ENCODE measurements at places on chromosomes 2 and 18.

DNA sequence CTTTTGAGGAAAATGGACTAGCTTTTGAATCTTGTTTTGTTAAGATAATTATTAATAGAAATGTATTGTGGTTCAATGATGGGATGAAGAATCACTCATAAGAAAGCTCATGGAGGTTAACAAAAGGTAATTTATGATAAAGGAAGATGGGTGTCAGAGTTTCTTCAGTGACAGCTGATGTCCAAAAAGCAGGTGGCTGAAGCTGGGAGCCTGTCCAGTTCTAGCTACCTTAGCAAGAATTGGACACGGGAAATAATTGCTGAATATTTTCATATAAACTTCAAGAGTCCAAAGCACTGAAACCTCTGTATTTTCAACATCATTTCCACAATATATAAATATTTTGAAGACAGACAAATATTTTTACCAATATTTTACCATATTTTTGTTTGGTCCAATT lies 1505.8 kb upstream of the SLC39A10 start:
- no peak for DNase-seq

DNA sequence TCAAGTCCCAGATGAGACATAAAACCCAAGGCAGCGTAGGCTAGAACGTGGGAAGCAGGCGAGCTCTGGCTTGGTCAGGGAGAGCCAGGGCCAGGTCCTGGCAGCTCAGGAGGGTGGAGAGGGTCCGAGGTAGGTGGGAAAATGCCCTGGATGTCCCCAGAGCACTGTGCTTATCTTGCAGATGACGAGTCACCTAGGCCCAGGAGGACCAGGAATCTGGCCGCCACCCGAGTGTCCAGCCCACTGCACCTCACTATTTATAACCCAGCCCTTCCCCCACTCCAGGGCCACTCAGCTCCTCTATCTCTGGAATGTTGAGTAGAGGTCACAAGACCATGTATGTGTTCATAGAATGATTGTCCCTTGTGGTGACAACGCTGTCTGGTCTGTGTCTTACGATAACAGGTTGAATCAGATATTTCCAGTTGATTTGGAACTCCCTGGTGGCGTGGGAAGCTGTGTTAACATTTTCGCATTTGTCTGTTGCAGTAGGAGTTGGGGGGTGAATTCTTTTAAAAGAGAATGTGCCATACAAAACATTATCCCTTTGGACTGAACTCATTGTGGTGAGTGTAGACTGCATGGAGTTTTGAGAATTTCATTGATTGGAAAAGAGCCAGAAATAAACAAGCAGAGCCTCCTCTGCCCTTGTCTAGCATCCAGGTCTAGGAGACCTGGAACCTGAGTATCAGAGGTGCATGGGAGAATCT lies 47.5 kb downstream of the EMILIN2 start:
- no peak for DNase-seq

GRCh38 chr2:95384854-95385569 lies 17.5 kb upstream of the FAHD2A start:
- no peak for DNase-seq

- DNase-seq = no peak
Observed at GRCh38 chr18:56910237-56910636, 236.7 kb upstream of the BOD1L2 start.

GRCh38 chr2:127226520-127227263 lies 6.6 kb upstream of the CYP27C1 start:
- peak; percentile 32 for DNase-seq

DNA sequence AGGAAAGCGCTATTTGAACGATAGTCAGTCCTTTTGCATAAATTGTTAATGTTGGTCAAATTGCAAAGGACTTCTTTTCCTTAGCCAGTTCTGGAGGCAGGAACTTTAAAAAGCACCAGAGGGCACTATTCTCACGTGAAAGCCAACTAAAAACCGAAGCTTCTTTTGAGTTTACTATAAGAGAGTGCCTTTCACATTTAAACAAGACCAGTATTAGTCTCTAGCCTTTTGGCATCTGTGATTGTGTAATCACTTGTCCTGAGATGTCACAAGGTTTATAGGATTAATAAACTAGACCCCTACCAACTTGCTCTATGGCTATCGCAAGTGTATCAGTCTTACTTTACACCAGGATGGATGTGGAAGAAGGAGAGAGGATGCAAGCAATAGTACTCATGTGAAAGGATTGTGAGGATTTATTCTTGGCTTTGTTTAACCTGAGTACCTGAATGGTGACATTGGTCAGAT lies 14.4 kb upstream of the STAT4 start:
- DNase-seq = peak; percentile 45

- no peak for DNase-seq
Observed at GRCh38 chr2:60527762-60528161, 25.7 kb downstream of the BCL11A start.

DNA sequence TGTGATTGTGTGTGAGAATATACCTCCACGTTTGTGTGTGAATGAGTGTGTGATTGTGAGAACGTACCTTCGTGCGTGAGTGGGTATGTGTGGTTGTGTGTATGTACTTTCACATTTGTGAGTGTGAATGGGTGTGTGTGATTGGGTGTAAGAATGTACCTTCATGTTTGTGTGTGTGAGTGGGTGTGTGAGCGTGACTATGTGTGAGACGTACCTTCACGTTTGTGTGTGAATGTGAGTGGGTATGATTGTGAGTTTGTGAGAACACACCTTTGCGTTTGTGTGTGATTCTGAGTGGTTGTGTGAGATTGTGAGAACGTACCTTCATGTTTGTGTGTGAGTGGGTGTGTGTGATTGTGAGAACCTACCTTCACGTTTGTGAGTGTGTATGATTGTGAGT lies 5.8 kb upstream of the ADCY3 start:
- no peak for DNase-seq

GRCh38 chr2:126419403-126419802 lies 236.6 kb upstream of the GYPC start:
- no peak for DNase-seq

DNA sequence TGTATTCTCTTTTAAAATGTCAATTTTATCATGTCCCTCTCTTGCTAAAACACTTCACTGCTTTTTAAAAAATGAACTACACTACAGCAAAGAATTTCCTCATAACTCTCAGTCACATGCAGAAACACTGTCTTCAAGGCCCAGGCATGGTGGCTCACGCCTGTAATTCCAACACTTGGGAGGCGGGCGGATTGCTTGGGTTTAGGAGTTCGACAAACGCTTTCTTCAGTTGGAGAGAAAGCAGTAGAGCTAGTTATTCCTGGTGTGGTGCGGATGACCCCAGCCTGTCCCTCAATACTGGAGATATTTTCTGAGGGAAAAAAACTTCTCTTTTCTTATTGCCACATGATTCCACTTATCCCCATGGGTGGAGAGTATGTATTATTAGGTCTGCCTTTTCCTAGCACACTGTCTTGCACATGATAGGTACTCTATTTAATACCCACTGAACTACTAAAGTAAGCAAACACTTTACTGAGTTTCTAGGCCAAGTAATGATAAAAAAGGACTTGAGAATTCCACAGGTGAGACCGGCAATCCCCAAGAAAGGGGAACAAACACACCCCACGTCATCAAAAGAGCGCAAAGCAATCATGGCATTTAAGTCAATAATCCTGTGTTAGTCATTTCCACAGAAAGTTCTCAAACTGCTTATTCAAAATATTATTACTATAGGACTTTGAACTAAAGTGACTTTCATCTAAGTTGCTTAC lies 77.1 kb downstream of the SPIRE1 start:
- DNase-seq = no peak

DNA sequence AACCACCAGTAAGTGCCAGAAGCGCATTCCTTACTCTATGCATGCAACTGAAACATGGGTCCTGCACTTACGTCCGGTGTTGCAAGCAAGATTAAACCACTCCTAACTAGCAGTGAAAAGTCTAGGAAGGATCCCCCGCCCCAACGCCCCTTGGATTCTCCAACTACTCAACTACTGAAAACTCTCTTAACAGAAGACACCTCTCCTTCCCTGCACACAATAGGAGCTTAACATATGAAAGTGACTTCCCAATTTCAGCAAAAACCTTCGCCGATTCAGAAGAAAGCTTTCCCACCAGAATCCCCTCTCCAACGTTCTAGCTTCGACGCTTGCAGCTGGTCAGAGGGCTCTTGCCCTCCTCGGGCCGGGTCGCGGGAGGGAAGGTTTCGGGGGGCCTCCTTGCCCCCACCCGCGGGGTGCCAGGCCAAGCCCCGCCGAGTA lies 578 bp downstream of the IWS1 start:
- DNase-seq = peak; percentile 38

DNA sequence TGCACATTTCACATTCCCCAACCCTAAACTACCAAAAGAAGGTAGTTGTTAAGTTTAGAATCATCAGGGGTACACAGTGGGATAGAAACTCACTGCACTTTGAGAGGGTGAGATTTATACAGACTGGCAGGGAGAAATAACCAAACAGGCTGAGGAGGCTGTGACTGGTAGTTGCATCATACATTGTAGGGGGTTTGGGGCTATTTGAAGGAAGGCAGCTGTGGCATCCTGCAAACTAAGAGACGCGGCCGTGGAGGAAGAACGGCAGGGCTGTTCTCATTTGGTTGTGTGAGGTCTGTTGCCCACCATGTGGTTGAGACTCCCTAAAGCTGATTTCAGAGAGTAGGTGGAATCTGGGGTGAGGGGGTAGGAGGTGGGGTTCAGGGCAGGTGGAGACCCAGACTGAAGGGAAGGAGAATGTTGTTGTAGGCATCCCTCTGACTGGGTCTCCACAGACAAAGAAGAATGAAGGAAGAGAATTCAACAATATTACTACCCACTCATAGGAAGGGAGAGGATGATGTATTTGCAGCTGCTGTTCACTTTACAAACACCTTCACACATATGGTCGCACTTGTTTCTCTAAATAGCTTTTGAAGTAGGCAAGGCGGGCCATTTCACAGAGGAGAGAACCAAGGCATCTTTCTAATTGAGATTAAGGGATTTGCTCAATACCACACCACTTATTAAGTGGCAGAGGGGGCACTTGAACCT lies 170.9 kb upstream of the SIX2 start:
- no peak for DNase-seq

- no peak for DNase-seq
Observed at GRCh38 chr2:885230-886071, 65.2 kb upstream of the SNTG2 start.

DNA sequence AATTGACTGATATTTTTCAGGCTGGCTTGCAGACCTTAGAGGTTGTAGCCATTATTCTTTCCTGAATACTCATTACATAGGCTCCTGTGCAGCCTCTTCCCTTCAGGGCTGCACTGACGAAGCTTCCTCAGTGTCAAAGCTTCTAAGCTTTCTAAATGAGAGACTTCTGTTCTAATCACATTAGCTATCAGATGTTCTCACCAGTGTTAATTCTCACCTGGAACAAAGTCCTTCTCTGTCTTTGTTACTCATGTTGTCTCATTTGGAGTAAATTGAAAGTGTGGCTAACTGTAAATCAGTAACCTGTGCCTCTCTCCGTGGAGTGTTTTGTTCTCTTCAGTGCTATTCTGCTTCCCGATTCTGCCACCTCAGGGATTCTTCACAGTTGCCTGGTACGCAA lies 76.9 kb downstream of the MC4R start:
- DNase-seq = no peak

GRCh38 chr2:75462721-75463120 lies 98.0 kb downstream of the EVA1A start:
- no peak for DNase-seq

- DNase-seq = no peak
Observed at GRCh38 chr2:32446369-32446768, 89.5 kb downstream of the BIRC6 start.

DNA sequence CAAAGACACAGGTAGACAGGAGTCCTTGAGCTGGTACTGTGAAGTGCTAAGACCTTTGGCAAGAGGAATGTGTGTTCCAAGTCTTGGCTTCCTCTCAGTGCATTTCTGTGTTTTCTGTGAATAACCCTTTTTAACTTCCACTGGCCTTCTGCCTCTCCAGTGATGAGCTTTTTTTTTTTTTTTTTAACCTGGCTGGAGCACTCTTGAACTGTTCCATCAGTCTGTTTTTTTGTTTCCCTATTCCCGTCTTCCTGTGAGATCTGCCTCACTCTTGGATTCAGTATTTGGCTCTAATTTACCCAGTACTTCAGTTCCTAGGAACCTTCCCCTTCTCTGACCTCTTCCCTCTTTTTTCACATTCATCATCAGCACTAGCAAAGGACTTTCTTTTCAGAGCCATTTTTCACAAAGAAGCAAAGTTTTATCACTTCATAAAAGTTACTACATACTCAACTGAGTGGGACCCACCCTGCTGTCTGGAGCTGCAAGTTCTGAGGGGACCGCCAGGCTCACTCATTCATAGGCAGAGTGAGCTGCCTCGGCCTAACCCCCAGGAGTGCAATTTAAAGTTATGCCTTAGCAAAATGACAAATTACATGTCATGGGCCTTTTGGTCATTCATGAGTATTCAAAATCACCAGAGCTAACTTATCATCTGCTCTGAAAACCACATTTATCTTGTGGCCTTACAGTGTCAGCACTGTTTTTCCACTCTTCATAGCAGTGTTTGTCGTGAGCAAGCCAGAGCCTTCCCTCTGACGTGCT lies 126.9 kb upstream of the DAPL1 start:
- no peak for DNase-seq

DNA sequence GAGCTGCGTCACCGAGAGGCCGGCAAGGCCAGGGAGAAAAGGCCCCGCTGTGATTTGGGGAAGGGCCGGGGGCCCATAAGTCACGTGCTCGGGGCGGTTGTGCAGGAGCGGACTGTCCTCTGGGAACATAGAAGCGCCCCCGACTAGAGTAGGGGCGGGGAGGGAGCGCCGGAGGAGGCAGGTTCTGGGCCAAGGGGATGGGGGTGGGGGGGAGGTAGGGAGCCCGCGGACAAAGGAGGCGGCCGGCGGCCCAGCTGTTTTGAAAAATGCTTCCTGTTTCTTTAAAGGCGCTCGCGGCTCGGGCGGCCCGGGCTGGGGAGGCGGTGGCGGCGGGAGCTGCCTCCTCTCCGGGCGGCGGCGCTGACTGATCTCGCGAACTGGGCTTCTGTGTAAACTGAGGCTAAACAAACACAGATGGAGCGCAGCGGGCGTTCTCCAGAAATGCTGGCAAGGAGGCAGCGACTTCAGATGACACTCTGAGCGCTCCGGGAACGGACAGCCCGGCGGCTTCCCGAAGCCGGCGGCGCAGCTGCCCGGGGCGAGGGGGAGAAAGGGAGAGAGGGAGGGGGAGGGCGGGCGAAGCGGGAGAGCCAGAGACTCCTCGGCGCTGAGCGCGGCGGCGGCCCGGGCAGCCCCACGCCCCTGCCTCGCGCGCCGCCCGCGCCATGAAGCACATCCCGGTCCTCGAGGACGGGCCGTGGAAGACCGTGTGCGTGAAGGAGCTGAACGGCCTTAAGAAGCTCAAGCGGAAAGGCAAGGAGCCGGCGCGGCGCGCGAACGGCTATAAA lies at the start of gene ATOH8:
ATOH8 (plus strand) TSS at position 467 of the 788 bp plus-strand sequence; CDS start at position 666, 199 bp downstream.
- DNase-seq = no peak

DNA sequence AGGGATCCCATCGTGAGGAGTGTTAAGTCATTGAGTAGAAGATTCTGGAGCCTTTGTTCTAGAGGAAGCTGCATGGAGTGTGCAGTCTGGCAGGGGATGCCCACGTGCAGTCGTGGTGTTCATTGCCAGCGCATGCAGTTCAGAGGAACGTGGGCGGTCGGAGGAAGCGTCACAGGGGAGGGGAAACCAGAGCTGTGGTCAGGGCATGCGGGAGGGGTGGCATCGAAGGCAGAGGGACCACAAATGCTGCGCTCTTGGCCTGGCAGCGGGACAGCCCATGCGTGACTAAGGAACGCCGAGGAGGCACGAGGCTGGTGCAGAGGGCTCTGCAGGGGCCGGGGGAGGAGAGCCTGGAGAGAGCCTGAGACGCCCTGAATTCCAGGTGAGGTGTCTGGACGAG lies 141.1 kb downstream of the KLHL29 start:
- no peak for DNase-seq

GRCh38 chr2:161414042-161415033 lies 1.8 kb upstream of the TBR1 start:
- DNase-seq = no peak

Data from AG09319 (cell line).